Substantia nigra (tissue), 51 donors: ENCODE measurements at places on chromosomes 5 and 9.

DNA sequence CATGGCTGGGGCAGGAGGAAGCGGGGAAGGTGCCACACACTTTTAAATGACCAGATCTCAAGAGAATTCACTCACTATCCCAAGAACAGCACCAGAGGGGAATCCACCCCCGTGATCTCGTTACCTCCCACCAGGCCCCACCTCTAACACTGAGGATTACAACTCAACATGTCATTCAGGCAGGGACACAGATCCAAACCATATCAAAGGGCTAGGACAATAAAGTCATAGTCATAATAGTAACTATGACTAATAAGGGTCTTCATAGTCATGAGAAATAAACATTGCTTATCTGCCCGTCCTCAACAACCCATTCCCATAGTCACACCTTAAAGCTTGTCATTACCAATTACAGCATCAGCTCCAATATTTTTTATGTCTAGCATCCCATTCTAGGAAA is 65.3 kb upstream of the SMC2 start:
- DNase-seq, result no peak

- DNase-seq, result no peak
Measured at GRCh38 chr5:131635684-131636572, 899 bp upstream of the RAPGEF6 start.

- DNase-seq, result no peak
Measured at GRCh38 chr5:43273552-43273951, 39.7 kb downstream of the HMGCS1 start.

DNA sequence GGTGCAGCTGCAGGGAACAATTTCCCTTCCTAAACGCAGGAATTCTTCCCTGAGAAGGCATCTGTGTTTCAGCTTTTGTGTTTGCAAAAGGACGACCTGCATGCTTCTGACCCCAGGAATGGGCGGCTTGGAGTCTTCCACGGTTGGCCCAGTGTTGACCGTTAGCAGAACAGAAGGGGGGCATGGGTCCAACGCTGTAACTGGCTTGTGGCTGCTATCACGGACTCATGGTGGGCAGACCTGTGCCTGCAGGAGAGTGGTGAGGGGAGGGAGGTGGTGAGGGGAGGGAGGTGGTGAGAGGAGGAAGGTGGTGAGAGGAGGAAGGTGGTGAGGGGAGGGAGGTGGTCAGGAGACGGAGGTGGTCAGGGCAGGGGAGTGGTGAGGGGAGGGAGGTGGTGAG is 388.6 kb upstream of the IRX4 start:
- no peak for DNase-seq

DNA sequence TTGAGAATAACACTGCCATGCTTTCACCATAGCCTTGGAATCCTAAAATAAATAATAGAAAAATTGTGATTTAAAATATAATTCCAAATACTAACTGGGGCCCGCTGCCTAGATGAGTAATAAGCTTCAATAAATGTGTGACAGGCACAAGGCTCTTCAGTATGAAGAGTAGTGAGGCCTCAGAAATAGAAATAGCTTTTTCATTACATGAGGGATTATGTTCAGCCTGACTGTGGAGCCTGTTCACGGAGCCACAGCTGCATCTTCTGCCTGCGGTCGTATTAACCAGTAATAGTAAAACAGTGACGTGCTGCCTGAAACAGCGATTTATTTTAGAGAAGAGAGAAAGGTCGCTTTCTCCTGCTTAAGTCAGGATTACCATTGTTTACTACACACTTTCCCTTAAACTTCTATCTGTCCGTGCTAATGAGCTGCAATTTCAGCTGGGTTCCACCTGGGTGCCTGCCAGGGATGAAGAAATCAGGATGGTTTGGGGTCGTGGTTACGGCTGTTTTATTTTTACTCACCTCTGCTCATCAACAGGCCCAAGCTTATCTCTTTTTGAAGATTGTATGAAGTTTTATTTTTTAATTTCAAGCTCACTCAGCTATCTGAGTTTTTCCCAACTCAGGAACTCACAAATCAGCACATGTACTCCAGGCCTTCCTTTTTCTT is 284.9 kb upstream of the WWC1 start:
- no peak for DNase-seq

DNA sequence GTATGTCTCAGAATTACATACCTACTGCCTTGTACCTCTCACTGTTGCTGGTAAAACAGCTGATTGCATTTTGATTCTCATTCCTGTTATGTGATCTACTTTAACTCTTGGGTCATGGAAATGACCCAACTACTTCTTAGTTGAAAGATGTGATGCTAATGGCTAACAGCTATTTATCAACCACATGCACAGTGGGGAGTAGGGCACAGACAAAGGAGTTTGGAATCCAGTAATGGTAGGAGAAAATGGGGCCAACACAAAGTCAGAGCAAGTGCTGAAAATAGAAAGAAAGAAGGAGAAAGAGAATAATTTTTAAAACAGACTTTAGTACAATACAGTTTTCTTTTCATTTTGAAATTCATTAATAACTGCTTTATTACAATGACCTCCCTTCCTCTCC is 241.0 kb downstream of the PTPRD start:
- DNase-seq, result no peak

GRCh38 chr9:134861595-134862334 is 18.8 kb upstream of the FCN2 start:
- no peak for DNase-seq

DNA sequence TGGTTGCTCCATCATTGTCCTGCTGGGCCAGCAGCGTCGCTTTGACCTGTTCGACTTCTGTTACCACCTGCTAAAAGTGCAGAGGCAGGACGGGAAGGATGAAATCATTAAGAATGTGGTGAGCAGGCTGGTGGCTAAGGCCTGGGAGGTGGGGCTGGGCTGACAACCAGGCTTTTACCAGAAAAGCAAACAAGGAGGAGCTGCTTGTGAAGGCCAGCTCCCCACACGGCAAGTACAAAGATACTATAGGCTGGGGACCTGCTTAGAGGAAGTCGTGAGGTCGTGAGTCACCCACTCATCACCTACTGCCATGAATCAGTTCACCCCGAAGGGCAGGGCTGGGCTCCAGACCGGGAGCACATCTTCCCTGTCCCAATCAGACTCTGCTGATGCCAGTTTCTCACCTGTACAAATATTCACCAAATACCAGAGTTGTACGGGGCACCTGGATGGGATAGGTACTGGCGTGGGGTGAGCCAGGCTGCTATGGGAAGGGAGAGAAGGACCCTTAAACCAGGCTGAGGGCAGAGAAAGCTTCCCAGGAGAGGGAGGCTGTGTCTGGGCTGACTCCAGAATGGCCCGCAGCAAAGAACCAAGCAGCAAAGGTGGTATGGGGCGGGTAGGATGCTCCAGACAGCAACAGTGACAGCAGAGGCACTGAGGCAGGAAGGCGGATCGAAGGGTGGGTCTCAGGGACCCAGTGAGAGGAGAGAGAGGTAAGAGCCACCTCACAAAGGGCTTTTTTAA is 69.3 kb upstream of the NIPAL4 start:
- DNase-seq, result no peak

- no peak for DNase-seq
Measured at GRCh38 chr9:131639769-131640437, 94.6 kb downstream of the PRRT1B start.

DNA sequence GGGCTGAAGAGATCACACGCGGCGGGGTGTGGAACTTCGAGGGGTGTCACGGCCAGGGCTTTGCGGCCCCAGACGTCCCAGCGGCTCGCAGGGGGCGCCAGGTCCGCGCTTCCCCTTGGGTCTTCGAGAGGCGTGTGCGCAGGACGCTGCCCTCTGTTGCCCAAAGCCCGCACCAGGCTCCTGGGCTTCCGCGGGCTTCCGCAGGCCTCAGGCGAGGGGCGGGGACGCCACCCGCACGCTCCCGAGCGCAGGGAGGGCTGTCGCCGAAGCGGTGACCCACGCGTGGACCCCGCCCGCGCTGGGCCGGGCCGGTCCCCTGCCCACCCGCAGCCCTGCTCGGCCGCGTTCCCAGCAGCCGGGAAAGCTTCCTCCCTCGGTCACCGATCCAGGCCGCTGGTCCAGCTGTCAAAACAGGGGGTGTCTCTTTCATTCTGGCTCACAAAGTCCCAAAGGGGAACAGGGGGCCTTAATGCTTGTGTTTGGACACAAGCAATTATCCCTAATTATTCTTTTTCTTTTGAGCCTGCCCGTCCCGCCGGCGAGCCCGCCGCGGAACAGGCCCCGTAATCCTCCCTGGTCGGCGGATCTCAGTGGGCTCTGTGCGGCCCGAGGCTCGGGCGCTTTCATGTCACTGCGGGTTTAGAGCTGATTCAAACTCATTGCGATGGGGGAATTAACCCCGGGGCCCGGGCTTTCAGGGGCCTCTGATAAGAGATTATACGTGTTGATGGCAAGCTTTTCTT is 60.6 kb downstream of the TMEM174 start:
- peak; percentile 12 for DNase-seq

DNA sequence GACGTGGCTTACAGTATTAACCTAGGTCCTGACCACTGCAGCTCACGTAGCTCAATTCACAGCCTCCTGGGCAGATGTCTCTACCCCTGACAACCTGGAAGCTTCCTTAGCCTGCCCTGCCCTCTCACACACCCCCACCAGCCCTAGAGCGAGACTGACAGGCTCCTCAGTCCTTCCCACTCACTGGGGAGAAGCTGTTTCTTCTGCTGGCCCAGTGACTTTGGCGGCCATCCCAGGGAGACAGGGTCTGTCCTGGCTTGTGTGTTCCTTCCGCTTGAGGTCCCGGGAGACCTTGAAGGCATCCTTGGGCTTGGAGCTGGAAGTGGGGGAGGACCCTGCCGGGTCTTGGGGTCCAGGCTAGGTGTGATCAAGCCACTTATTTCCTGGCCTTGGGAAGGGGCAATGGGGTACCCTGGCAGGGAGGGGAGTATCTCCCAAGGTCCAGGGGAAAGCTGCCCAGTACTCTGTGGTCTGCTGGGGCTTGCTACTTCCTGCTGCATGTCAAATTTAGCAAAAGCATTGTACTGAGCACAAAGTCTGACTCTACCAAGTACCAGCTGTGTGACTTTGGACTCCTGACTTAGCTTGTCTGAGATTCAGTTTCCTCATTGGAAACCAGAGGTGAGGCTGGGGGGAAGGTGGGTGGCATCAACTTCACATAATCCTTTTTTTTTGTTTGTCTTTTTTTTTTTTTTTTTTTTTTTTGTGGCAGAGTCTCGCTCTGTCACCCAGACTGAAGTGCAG is 1.9 kb downstream of the MIGA2 start:
- DNase-seq, result no peak

GRCh38 chr9:14400658-14400995 is 86.7 kb upstream of the NFIB start:
- peak; percentile 55 for DNase-seq

DNA sequence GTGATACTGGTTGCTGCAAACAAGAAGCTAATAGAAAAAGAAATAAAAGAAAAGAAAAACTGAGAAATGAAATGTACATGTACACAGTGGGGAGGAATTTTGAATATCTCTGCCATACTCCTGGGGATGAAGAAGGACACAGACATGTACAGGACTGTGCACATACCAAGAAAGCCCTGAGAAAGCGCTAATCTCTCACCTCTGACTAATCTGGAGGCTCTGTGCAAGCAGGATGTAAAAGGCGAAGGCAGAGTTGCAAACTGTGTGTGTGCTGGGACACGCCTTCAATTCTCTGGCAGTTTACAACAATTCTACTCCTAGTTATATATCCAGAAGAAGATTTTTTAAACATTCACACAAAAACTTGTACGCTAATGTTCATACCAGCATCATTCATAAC is 211.4 kb downstream of the KIAA0825 start:
- DNase-seq, result no peak

- no peak for DNase-seq
Measured at GRCh38 chr5:132528866-132529634, 14.3 kb downstream of the IL5 start.

- no peak for DNase-seq
Measured at GRCh38 chr5:159133041-159133741, 33.5 kb upstream of the EBF1 start.

GRCh38 chr9:99118782-99119466 is 14.0 kb downstream of the TGFBR1 start:
- DNase-seq, result no peak

GRCh38 chr5:131282235-131282634 is 18.4 kb downstream of the CDC42SE2 start:
- DNase-seq, result no peak

GRCh38 chr5:168613996-168614395 is 34.8 kb upstream of the PANK3 start:
- no peak for DNase-seq

GRCh38 chr5:96148376-96148775 is 186.7 kb upstream of the ELL2 start:
- no peak for DNase-seq

GRCh38 chr5:125492977-125493376 is 746.5 kb upstream of the ZNF608 start:
- no peak for DNase-seq

- DNase-seq, result no peak
Measured at GRCh38 chr9:90795871-90796317, 5.7 kb upstream of the SYK start.

- DNase-seq, result no peak
Measured at GRCh38 chr9:92026206-92027002, 76.4 kb upstream of the ROR2 start.

- no peak for DNase-seq
Measured at GRCh38 chr5:83058726-83059125, 18.5 kb downstream of the TMEM167A start.

DNA sequence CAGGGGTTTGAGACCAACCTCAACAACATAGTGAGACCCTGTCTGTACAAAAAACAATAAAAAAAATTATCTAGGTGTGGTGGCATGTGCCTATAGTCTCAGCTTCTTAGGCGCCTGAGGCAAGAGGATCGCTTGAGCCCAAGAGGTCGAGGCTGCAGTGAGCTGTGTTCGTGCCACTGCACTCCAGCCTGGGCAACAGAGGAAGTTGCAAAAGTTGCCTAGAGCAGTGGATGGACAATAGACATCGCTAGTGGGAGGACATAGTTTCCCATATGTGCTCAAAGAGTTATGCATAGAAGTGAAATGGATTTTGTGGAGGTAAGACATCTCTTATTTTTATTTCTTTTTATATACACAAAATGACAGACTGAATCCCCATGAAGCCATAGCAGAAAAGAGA is 19.0 kb downstream of the HNRNPK start:
- no peak for DNase-seq

DNA sequence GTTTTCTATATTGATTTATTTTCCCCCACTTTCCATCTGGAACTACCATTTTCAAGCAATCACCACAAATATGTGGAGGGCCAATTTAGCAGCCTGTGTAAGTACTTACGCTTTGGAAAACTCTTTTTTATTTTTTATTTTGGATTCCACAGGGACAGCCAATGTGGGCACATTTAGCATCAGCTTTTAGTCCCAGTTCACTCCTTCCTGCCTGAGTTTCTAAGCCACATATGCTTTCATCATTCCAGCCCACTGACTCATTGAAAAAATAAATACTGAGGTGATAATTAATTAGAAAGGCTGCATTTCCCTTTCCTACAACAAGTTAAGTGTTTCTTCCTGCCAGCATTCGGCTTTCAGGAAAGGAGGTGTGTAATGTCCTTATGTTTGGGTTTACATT is 76.8 kb downstream of the TMEM167A start:
- no peak for DNase-seq

DNA sequence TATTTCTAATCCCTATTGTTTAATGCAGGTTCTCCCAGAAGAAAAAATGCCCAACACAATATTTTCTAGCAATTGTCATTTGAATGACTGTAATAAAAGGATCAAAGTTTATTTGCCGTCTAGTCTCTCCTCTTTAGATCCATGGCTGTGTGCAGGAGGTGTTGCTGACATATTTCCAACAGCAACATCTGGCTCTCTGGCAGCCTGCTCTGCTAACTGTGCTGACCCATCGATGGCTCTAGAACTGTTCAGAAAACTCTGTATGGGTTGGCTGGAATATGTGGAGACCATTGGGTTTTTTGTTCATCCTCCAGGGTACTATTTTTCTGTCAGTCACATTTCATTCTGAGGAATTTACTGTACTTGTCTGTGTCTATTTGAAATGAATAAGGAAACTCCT is 202.0 kb upstream of the SLC27A6 start:
- no peak for DNase-seq
